ENCODE measurements at places on chromosomes 7 and 10.

GRCh38 chr10:52004342-52004949, 305.1 kb upstream of the CSTF2T start:
- no peaks in the 10 kb centered on the region for H3K36me3 ChIP-seq
- H3K4me1 ChIP-seq = no peaks in the 10 kb centered on the region
- H3K27ac ChIP-seq = no peak overlapping the region
- no peaks in the 10 kb centered on the region for H3K27me3 ChIP-seq

DNA sequence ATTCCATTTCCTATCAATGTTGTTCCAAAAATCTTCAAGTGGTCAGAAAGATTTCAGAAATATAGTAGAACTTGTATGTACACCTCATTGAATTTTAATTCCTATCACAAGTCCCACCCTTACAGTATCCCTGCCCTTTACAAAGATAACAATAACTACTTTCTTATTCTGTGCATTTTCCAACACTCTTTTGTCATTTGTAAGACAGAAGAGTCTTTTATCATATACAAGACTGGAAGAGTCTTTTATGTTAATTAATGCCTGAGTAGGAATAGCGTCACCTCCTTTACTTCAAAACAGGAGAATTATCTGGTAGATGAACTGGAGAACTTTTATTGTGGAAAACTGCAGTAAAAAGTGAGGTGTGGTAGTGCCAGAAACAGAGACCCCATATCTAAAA, 193.9 kb upstream of the SEMA3C start:
- H3K36me3 ChIP-seq = no peaks in the 10 kb centered on the region
- H3K4me3 ChIP-seq = no peak overlapping the region
- no peaks in the 10 kb centered on the region for H3K4me1 ChIP-seq
- H3K27me3 ChIP-seq = no peaks in the 10 kb centered on the region
- no peak for DNase-seq
- no peak overlapping the region for H3K27ac ChIP-seq

DNA sequence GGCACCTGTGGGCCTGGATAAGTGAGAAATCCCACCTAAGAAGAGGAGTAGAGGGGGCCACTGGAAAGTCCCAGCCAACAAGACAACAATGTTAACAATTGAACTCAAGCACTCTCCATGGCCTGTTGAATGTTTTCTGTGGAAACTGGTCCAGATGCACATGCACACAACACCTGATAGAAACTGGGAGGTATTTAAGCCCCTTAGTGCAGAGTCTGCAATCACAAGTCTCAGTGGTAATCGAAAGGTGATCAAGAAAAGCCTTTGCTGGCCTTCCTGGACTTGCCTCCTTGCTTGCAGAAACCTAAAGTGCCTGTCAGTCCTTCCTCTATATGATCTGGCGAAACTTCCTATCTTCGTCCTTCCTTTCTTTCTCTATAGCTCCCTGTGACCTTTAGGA, 30.6 kb upstream of the HNRNPH3 start:
- no peak overlapping the region for H3K27ac ChIP-seq
- H3K4me1 ChIP-seq = no peaks in the 10 kb centered on the region
- DNase-seq = no peak
- H3K27me3 ChIP-seq = no peaks in the 10 kb centered on the region
- no peak overlapping the region for H3K4me3 ChIP-seq

- no peak for DNase-seq
- H3K4me1 ChIP-seq = peaks cover 10% of the 10 kb centered on the region
- H3K27me3 ChIP-seq = no peaks in the 10 kb centered on the region
- H3K27ac ChIP-seq = no peak overlapping the region
- peaks cover 2% of the 10 kb centered on the region for H3K36me3 ChIP-seq
Measured at GRCh38 chr7:41809940-41810576, 107.2 kb upstream of the INHBA start.
